SHP77 treated with DMSO at 0.1 percent for 48 hours (cell line): ENCODE measurements at places on chromosomes 2 and 18.

DNA sequence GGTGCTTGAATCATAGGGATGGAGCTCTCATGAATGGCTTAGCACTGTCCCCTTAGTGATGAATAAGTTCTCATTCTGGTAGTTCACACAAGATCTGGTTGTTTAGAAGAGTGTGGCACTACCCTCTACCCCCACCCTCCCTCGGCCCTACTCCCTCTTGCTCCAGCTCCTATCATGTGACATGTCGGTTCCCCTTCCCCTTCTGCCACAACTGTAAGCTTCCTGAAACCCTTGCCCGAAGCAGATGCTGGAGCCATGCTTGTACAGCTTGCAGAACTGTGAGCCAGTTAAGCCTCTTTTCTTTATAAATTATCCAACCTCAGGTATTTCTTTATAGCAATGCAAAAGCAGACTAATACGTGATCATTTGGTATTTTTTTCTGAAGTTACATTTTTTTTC lies 1012.6 kb downstream of the BCL11A start:
- DNase-seq = no peak

DNA sequence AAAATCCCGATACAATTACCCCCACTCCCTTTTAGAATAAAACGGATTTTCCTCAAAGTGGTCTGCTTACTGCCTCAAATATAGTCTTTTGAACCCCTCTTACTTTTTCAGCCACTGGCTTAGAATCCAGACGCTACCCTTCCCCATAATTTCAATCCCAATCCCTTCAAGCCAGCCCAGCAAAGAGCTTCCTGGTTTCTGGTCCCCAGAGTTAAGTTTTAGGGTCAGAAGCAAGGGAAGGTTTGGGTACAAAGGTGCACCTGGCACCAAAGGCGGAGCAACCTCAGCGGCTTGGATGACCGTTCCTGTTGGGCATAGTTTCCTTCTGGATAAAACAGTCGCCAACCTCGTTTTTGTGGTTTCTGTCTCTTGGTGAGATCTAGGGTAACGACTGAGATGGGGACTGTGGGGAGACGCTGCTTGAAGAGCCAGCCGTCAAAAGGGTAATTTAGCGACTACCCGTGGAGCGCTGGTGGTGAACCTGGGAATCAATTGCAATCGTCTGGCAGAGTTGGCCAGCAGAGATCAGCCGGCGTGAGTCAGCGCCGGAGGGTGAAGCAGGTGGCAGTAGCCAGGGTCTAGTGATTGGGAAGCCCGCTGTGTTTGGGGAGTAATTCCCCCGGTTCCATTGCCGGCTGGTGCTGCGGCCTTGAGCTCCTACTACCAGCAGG lies 1.6 kb downstream of the FEV start:
- DNase-seq = no peak

DNA sequence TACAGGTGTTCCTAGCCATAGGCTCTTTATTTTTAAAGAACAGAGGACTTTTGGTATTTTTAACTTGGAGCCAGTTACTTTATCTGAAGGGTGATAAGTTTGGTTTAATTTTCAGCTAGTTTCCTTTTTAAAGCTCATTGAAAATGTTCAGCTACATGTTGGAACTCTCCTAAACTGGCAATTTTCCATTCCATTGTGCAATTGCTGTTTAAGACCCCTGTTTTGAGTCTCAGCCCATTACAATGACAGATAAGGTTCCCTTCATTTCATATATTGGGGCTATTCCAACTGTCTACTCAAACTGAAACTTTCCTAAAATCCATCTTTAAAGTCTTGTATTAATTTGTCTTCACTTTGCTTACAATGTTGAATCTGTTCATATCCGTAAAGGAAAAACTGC lies 11.6 kb downstream of the MAIP1 start:
- no peak for DNase-seq

DNA sequence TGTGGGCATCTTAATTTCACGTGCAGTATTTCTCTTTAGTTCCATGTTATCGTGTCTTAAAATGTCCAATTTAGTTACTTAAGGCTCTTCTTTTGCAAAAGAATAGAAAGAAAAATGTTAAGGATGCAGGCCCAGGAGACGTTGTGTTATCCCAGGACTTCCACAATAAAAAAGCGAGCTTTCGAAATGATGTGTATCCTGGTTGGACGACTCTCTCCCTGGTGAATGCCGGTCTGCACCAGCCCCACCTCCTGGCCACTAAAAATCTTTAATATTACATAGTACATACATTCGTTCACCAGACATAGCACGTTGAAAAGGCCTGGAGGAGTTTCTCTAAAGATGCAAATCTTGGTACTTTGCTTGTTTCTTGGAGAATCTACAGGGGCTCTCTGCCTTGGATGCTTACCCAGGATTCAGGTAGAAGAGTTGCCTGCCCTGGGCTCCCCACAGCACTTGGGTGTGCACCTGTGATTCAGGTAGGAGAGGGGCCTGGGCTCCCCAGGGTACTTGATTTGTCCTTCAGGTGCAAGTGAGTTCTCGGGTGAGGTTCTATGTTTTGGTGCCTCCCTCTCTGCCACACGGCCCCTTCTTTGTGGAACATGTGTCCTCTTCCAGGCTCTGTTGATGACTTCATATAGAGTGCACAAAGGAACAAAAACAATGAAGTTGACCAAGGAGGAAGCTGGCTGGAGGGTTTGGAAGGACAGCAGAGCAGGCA lies 26.6 kb downstream of the TWIST2 start:
- no peak for DNase-seq

GRCh38 chr2:99928470-99929053 lies 213.8 kb downstream of the AFF3 start:
- no peak for DNase-seq

DNA sequence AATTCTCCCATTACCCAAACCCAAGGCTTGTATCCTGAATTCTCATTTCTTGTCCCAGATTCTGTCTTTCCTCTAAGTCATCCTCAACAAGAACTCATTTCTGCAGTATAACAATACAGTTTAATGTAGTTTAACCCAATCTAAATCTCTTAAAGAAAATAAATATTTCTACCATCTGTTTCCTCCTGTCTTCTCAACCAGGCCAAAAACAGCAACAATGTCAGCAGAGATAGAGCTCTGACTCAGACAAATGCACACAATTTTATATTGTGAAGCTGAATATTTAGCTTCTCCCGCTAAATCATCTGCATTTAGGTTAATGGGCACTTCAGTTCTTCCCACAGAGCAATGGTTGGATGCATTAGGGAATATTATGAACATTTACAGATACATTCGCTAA lies 35.7 kb upstream of the KYNU start:
- DNase-seq = no peak

GRCh38 chr2:42792583-42793333 lies at the start of gene HAAO:
Gene HAAO (minus strand): TSS chr2:42792583. CDS start chr2:42792536, 47 bp downstream.
- DNase-seq = no peak

GRCh38 chr2:11129598-11130449 lies 25.4 kb upstream of the SLC66A3 start:
- DNase-seq = peak; percentile 65

- no peak for DNase-seq
Observed at GRCh38 chr2:43021791-43022509, 204.5 kb downstream of the ZFP36L2 start.

- DNase-seq = no peak
Observed at GRCh38 chr2:191806396-191806795, 40.5 kb downstream of the CAVIN2 start.

DNA sequence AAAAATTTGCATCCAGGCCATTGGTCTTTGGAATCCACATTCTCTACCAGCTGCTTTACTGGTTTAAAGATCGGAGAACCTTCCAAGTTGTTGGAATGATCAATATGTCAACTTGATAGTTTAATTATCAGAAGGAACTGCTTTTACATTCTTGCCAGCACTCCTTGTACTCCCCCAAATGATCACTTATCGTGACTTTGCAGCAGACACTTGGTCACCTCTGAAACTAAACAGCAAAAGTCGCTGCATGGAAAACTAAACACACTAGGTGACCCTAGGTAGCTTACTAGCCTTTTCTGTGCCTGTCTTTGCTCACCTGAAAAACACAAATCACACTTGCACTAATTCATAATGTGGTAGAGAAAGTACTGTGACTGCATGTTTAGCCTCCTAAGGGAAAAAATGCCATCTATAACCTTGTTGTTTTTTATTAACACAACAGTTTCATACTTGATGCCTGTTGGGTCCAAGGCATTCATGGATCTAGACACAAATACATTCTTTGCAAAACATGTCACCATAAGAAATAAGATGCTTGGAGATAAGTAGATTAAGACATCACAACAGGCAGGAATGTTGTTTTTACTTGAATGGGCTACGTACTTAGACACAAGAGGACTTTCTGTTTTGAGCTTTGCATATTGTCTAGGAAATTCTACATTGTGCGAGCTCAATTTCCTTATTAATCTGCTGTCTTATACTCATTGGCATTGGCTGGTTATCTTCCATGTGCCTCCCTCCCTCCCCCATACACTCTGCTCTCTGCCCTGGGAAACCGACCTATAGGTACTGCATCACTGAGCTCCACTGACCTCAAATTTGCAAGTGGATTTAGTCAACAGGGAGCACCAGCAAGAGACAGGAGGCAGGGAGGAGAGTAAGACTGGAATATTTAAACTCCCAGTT lies 219.1 kb upstream of the STK17B start:
- DNase-seq = no peak

GRCh38 chr18:44893045-44893706 lies 212.5 kb downstream of the SETBP1 start:
- DNase-seq = no peak

- no peak for DNase-seq
Observed at GRCh38 chr2:38748943-38749804, 2.0 kb downstream of the SRSF7 start.
